ENCODE measurements at places on chromosomes 1 and 21.
A peak's percentile ranks its signal among the peaks of the same experiment; 100 is the strongest.

DNA sequence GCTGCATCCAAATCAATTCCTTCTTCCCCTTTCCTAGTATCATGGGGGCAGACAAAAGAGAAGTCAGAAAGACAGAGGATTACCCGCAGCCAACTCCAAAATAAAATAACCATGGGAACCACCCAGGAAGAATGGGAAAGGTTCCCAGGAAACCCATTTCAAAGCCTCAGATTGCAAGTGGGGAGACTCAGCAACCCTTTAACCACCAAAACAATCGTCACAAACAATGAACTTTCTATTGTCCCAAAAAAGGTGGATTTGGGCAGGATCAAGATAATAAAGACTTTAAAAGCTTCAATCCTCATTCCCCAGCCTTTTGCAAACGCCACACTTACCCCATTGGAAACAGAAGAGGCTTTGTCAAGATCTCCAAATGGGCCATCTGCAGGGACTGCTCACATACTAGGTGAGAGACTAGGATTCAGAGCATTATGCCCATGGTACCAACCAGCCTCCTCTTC lies 5.1 kb downstream of the TIAM1 start:
- DNase-seq, result no peak

- no peak for DNase-seq
Measured at GRCh38 chr1:172537366-172537765, 4.4 kb downstream of the SUCO start.

- no peak for DNase-seq
Measured at GRCh38 chr1:89288051-89288340, 15.3 kb upstream of the GBP5 start.

GRCh38 chr1:150549496-150550221 lies 451 bp downstream of the ADAMTSL4 start:
- DNase-seq, result no peak

DNA sequence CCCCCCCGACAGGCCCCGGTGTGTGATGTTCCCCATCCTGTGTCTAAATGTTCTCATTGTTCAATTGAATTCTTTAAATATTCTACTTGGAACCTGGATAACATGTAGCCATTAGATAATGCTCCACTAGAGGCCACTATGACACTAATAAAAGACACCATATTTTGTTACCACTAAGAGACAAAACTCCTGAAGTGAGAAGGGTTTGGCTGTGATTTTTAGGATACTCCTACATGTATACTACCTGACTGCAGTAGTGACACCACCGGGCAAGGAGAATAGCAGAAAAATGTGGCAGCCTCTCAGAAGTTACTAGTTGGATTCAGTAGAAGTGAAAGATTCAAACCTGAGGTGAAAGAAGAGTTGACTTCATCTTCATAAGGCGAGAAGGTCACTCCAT lies 36.0 kb downstream of the F5 start:
- peak; percentile 1 for DNase-seq

DNA sequence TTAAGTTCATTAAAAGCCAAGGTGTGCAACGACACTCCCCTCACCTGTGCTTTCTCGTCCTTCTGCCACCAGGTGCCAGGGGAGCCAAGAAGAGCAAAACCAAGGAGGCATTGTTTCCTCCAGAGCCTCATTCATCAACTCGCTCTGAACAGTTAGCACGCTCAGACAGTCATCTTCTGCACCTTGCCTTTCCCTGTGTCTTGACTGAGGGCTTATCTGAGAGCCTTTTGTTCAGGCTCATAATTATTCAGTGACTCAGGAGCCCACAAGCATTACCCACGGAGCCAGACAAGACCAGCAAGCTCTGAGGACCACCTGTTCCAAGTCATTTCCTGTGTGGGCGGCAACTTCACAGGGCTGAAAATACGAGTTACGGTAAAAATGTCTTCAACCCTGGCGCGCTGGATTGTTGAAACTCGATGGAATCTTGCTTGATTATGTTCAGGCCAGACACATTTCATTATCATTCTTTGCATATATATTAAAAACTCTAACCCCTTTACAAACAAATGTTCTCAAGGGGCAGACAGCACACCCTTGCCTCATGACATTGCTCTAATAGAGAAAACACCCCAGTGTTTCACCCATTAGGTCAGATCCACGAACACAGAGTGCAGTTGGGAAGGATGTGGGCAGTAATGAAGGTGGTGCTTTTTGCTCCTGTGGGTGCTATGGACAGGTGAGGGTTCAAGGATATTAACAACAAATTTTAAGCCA lies 89.7 kb upstream of the RUNX1 start:
- DNase-seq, result no peak

GRCh38 chr1:15400627-15401026 lies 9.1 kb upstream of the EFHD2 start:
- DNase-seq, result no peak

DNA sequence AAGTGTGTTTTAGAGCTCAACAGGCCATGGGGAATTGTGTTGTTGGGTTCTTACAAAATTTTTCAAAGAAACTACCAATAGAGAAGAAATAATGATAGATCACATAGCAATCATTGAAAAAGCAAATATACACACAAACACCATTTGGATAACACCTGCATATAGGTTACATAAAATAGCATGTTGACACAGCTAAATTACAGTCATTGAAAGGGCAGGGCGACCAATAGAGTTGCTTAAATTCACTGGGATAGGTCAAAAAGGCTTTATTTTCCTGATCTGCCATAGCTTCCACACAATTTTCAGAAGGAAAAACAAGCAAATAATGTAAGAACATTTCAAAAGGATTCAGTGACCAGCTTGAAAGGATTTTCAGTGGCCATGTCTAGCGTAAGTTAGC lies 57.9 kb upstream of the FGGY start:
- DNase-seq, result no peak

GRCh38 chr1:84642774-84643173 lies 47.5 kb downstream of the SSX2IP start:
- DNase-seq, result no peak

DNA sequence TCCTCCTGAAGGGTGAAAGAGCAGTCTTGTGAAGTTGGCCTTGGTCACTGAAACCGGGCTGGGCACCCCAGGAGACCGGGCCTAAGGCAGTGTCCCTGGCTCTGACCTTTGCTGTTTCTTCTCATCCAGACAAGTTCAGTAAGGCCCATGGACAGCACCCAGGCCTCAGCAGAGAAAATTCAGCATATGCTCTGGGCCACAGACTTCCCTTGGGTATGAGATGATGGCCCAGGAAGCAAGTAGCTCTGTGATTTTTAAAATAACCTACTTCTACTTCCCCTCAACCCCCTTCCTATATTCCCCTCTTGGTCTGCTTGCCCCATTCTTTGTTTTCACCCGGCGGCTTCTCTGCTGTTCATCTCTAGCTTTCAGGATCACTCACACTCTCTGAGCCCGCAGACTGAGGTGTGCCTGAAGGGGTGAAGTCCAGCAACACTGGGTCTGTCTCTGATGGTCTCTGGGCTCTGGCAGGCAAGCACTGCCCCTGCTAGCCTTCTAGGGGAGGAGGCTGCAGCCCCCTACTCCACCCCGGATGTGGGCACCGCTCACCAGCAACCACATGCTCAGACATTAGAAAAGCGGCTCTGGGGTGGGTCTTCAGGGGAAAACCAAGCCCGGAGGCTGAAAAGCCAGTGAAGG lies 2.9 kb upstream of the GPR25 start:
- no peak for DNase-seq

GRCh38 chr1:46067652-46068051 lies 64.8 kb downstream of the PIK3R3 start:
- DNase-seq, result no peak

GRCh38 chr1:44408632-44409602 lies 3.9 kb downstream of the RNF220 start:
- no peak for DNase-seq

- DNase-seq, result no peak
Measured at GRCh38 chr1:201639391-201639790, 100.5 kb downstream of the NAV1 start.

GRCh38 chr1:31912839-31913239 lies 25.3 kb downstream of the PTP4A2 start:
- no peak for DNase-seq

DNA sequence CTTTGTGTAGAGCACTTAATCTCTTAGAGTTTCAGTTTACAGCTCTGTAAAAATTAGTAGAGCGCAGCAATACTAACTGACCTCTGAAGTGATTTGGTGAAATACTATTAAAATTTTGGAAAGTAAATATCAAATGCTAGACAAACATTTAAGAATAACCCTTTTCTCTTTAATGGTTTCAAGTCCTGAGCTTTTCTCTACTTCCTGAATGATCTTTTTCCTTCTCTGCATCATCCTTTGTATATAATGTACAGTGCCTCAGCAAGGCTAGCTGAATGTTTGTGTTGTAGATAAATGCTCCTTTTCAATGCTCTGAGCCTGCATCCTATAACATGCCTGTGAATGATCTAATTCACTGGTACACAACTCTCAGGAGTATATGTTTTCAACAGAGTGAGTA lies 272.9 kb downstream of the ADGRL2 start:
- no peak for DNase-seq

DNA sequence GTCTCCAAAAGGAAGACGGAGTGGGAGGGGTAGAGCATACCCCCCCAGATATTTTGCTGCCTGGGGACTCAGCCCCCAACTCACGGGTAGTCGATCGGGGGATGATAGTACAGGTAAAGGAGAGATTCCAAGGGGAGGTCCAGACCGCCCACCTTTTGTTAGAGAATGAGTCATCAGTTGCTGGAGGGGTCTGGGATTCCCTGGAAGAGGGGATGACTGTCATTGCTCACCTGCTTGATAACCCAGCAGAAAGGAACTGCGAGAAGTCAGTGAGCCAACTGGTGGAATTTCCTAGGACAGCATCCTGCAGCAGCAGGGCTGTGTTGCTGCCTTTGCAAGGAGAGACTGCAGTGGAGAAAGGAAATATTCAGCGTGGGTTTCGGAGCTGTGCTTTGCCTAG lies 64.4 kb downstream of the MACF1 start:
- DNase-seq, result peak; percentile 49

GRCh38 chr1:11337580-11338073 lies 64.6 kb downstream of the UBIAD1 start:
- DNase-seq, result no peak

GRCh38 chr1:223622132-223622842 lies 43.2 kb downstream of the CAPN8 start:
- no peak for DNase-seq

GRCh38 chr1:115506924-115507589 lies 134.7 kb upstream of the VANGL1 start:
- DNase-seq, result no peak

DNA sequence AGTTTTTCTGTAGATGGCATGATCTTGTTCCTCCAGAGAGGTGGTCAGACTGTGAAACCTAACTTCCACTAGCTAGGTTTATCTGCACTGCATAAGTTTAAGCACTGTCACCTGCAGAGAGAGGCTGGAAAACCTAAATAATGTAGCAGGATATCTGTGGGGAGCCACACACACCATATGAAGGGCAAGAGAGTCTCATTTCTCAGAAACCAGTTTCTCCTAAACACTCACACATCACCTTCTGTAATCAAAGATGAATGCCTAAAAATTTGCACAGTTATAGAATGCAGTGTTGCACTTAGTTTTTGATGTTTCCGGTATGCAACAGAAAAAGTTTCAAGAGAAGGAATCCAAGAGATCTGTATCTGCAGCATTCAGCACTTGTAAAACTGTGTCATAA lies 654.6 kb downstream of the ADGRL2 start:
- DNase-seq, result no peak

DNA sequence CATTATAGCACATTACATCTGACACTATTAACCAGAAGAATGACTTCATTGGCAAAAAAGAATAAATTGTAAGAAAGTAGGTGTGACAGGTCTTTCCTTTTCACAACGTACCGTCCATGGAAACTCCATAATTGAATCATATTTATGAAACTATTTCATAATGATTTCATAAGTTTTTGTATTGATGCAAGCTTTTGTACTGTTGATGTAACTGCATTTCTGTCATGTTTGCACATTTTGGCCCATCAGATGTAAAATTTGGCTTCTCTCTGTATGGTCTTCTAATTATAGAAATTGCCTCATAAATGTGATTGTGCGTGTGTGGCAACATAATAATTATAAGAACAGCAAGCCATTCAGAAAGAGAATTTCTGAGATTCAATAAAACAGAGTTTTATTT lies 180.7 kb upstream of the ZNHIT6 start:
- no peak for DNase-seq

DNA sequence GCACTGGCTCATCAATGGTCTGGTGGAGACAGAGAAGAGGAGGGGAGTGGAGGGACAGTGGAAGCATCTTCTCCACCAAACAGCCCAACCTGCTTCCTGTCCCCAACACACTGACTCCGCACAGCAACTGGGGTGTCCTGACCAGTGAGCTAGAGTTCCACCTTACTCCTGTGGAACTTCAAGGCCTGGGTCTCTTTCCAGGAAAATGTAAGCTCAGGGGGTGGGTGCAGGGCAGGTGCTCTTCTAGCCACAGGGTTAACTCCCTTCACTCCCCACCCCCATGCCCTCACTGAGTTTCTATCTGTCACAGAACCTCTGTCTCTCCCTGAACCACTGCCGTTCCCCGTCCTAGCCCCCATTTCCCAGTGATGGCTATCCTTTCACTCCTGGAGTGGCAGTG lies 876 bp downstream of the MOB3C start:
- no peak for DNase-seq

DNA sequence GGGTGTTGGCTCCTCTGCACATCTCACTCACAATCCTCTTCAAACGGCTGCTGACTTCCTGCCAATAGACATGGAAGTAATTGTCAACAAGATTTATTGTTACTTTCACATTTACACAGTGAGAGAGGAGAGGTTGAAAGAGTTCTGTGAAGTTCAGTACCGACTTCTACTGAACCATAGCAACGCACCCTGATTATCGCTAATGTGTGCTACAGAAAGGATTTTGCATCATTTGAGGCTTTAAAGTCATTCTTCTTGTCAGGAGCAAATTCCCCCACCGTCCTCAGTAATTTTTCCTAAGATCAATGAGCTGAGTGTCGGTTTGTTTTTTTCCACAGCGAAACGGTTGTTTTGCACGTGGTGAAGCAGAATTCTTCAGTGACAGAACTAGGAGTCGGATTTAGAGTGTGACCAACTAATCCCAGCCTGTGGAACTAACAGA lies 361.0 kb downstream of the ADGRL2 start:
- DNase-seq, result no peak

- DNase-seq, result no peak
Measured at GRCh38 chr1:174451408-174451807, 3.6 kb downstream of the GPR52 start.

DNA sequence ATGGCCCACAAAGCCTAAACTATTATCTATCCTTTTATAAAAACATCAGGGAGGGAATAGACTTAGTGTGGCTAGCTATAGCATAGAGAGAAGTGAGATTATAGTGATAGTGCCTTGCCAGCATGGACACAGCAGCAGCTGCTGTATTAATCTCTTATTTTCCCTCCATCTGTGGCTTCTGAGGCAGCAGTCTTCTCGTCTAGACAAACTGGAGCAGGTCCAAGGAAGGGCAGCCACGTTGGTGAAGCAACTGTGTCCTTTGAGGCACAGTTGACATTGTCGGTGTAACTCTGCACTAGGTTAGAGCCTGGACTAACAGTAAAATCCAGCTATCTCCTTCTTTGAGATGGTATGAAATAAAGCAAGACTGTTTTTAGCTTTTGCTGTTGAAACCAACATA lies 131.3 kb downstream of the CACHD1 start:
- DNase-seq, result no peak

DNA sequence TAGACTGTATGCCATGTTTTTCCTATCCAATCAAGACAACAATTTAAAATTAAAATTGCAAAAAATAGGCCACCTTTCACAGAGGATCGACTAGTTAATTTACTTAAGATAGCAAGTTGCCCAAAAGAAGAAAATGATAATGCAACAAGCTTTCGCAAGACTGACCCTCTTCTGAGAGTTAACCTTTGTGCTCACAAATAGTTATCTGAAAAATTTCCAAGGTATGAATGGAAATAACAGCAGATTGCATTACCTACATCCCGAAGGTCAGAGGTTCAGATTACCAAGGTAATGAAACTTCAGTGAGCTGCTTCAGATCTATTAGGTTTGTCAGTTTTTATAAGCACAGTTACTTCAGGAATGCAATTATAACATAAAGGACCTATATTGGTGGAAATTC lies 298.0 kb downstream of the KCTD3 start:
- no peak for DNase-seq
